Stimulated activated CD4-positive, alpha-beta T cell treated with anti-CD3 and anti-CD28 coated beads, TNF-alpha, amount 100 ng/mL, for 24 hours (primary cell): ENCODE measurements at places on chromosomes 12 and 14.

- no peak for DNase-seq
These were observed 23.3 kb downstream of the RAB35 start for GRCh38 chr12:120093336-120093591.

DNA sequence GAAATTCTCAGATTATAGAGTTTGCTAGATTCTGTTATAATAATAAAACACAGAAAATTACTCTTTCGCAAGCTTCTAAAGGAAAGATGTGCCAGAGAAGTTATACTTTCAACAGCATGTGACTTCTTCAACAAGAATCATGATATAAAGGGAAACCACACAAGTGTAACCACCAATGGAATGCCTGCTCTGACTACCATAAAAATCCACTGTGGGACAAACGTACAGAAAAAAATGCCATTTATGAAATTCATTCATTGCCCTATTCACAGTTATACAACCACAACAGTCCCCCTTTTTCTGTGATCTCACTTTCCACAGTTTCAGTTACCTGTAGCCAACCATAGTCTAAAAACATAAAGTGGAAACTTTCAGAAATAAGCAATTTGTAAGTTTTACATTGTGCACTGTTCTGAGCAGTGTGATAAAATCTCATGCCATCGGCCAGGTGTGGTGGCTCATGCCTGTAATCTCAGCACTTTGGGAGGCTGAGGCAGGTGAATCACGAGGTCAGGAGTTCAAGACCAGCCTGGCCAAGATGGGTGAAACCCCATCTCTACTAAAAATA is 3.2 kb downstream of the CATSPERB start:
- DNase-seq = no peak

GRCh38 chr14:30389134-30389876 is 169.7 kb upstream of the G2E3 start:
- DNase-seq = no peak

DNA sequence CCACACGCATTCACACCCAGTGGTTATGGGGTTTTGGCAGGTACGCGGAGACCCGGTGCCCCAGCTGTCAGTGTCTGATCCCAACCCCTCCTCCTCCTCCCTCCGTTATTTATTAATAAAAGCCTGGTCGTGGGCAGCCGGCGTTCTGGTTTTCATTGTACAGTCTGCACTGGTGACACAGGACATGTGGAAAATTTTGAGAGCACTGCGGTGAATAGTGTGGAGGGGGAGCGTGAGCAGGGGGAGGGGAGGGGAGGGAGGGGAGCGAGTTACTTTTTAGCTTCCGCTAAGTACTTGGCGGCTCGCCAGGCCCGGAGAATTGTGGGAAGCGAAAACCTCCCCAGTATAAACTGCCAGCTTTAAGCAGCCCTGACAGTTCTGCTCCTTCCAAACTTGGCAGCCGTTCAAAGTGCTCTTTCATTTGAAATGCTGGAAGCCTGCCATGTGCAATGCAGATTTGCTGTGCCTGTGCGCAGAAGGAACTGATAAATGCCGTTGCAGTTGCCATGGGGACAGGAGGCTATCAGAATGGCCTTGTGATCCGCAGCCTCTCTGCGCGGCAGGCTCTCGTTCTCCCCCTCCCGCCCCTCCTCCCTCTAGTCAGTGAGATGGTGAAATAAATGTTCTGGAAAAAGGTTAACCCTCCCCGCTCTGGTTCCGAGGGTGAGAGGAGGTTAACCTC is 11.7 kb upstream of the IRF2BPL start:
- peak; percentile 94 for DNase-seq

DNA sequence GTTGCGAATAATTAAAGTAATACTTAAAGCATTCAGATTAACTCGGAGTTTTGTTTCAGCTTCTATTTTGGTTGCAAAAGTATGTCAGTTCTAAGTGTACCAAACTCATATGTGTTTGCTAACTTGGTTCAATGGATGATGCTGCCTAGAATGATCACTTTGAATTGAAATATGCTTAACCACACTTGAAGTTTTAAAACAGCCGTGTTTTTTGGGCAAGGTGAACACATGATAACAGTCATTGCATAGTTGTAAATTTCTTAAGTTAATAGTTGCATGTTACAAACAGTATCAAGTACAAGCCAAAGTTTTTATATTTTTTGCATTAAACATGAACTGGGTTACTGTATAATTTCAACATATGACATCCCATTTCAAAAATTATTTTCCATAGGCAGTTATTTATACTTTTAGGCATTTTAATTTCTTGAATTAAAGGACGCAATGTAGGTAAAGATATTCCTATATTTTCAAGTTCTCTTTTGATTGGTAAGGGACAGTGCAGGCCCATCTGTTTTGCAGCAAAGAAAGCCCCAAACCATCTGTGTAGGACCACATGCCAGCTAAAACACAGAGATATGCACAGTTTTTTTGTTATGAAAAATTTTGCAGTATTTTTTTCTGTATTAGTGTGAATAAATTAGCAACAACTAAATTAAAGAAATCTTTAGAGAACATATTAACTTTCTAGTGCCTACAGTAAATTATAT is 575.5 kb downstream of the PRKD1 start:
- no peak for DNase-seq

- no peak for DNase-seq
These were observed 34.8 kb upstream of the CD9 start for GRCh38 chr12:6165395-6165794.

DNA sequence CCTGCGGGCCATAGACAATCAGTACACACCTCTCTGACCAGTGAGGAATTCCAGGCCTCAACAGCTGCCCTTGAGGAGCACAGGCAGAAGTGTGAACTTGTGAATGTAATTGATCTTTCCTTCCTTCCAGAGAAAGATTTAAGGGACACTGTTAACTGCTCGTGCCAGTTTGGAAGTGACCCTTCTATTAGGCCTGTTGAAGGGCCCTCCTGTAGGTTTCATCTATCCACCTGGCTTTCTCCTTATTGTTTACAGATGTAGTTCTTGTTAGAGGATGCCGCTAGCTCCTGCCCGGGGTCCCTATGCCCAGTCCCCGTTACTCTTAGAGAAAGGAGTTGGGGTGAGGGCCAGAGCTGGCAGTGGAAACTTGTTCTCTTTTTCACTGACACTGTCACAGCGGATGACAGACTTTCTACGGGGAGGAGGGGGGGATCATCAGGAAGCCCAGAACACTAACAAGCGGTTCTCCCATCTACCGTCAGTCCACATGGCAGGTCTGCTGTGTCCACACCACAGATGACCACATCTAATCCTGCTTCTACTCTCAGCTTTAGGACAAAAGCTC is 42.6 kb downstream of the SH2B3 start:
- no peak for DNase-seq

GRCh38 chr14:104450811-104451401 is 128.7 kb upstream of the C14orf180 start:
- no peak for DNase-seq

GRCh38 chr14:74299061-74299545 is 3.6 kb downstream of the ABCD4 start:
- no peak for DNase-seq

DNA sequence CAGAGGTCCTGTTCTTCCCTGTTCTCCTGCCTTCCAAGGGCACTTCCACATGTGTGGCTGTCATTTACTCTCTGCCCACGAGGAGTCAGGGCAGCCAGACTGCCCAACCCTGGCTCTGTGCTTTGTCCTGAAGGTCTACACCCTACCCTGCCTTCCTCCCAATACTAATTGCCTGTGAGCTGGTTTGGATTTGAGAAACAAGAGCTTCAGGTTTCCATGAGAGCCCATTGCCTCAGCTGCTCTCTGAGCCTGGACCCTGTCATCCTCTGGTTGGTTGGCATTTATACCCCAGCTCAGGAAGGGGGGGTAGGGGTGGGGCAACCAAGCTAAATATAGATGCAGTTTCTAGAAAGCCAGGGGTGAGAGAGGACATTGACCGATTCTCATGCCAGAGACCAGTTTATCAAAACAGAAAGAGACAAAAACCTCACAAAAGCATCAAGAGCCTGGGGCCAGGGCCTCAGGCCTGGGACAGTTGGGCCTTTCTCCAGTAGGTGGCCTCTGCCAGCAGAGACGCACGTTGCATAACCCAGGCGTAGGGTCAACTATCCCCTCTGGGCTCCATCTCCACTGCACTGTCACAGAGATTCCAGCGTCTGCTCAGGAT is 34.5 kb downstream of the VDR start:
- no peak for DNase-seq

- no peak for DNase-seq
These were observed 35.2 kb downstream of the CDC42BPB start for GRCh38 chr14:103022002-103022684.

- no peak for DNase-seq
These were observed 141.7 kb upstream of the GARIN6 start for GRCh38 chr12:99505805-99506204.
